ENCODE measurements at places on chromosomes 13 and 19. TPM values are rescaled to one million over a fixed set of nuclear protein-coding genes. Genes with fewer than 3 reads are reported as not detected.

GRCh38 chr13:85243831-85244230 is 555.4 kb downstream of the SLITRK6 start:
- DNase-seq: no peak

DNA sequence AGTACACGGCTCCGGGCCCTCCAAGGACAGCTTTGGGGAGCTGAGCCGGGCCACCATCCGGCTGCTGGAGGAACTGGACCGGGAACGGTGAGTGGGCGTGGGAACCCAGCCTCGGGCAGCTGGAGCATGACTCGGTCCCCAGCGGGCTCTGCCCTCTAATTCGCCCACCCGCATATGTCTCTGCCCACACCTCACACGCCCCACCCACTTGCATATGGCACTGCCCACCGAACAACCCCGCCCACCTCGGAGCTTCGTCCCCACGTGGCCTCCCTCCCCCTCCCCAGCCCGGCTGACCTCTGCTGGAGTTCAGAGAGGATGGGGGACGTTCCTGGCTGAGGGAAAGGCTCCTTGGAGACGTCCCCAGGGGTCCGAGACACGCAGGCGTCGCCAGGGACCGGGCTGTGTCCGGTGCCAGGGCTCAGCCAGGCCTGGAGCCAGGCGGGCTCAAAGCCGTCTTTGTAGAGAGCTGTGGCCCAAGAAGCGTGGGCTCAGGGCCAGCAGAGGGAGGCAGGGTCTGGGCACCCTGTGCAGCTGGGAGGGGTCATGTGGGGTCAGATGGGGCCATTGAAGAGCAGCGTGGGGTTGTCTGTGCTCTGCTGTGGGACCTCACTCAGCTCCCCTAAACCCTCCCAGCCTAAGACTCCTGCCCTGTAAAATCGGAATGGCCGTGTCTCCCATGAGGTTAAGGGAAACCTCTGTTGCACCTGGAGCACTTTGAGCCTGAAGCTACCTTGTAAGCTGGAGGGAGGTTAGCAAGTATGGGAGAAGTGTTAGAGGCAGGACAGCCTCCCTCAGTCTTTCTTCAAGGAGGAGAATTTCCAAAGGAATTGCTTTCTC is 3.8 kb downstream of the APC2 start:
- peak; percentile 91 for DNase-seq

HIPK4 gene
- total RNA-seq: not detected

GRCh38 chr13:74485757-74486156 is 351.6 kb upstream of the KLF12 start:
- DNase-seq: no peak

DNA sequence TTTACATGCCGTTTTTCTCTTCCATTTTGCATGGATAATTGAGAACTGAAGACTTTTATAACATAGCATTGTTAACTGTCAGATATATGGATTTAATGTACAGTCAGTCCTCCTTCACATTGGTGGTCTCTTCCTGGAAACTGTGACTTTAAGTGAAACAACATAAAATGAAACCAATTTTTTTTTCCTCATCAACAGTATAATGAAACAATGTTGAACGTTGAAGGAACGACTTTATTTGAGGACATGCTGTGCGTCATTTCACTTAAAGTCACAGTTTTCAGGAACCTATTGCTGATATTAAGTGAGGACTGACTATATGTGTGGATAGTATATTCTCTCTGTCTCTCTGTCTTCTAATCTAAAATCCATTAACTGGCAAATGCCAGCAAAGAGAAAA is 54.8 kb downstream of the COG3 start:
- no peak for DNase-seq

DNA sequence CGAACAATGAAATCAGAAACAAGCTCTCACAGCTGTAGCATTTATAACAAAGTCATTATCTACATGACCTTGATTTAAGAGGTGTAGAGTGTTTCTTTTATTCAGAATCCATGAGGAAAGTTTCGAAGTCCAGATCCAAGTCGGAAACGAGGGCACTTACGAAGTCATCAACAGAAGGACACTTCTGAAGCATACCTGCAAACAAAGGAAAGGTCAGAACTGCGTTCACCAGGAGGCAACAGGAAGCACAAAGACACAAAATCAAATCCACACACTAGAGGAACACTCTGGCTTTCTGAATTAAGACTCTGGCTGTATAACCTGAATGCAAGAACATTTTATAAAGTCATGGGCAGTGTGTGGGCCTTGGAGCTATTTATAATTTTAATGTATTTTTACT is 158.9 kb downstream of the MIPEP start:
- no peak for DNase-seq

DNA sequence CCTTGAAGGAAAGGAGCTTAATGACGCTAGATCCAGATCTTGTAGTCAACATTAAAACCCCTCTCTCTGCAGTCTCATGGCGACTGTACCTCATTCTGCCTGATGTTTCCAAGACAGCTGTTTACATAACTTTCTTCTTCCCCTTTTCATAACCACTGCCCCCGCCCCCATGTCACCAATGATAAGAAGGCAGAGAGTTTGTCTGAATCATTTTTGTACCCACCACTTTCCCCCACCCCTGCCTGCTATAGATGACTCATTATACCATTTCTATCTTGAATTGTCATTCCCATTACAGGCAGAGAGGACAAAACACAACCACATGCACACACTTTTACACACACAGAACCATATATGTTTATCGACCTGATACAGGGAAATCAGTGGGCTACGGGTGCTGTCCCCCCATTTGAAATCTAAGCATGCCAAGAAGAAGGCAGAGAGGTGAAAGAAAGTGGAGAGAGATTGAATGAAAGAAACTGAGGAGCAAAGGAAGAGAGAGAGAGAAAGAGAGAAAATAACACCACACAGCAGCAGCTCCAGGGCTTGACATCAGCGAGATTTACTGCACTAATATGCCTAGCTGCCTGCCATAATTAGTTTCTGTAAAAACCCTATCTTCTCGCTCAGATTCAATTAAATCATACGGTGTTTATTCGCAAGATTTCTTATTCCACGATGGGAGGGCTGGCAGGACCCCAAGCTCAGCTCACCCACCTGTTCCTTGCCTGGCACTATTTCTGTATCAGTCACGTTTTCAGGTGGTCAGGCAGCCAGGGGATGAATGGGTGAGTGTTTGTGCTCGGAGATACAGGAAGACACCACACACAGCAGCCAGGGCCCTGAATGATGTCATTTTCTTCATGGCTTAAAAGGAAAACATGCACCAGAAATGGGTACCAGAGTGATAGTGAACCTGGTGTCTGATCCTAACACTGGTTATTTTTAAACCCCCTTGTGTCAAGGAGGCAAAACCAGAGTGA is 114.3 kb upstream of the SERP2 start:
- no peak for DNase-seq

DNA sequence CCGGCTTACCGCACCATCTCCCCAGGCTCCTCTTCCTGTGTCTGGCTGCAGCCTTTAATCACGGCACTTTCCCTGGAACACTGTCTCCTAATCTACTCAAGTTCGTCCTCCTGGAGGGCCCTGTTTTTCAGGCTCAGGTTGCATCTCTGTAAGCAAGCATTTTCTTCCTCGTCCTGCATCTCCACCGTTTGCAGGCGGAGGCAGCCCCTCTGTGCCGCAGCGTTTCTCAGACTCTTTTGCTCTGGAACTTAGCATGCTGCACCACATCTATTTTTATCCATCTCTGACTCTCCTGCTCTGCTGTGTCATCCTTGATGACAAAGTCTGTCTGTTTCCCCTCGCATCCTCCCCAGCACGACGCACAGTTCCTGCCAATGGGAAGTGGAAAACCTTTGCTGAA is 117.5 kb downstream of the ATP8A2 start:
- DNase-seq: no peak

GRCh38 chr13:112562254-112562653 is 25.7 kb downstream of the TUBGCP3 start:
- no peak for DNase-seq

PCDH20 gene
- total RNA-seq: 17.9 TPM

DNA sequence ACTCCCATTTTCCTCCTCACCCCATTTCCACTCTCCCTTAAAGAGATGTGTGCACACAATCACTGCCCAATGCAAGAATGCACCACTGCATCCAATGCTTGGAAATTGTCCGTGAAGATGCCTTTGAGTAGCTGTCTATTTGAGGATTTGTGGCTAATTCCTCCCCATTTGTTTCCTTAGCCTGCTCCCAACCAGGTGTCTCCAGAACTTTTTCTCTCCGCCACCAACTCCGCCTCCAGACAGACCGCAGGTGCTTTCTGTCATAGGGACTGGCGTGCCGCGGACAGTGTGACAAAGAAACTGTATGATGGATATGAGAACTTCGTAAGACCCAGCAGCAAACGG is 461 bp upstream of the TM9SF2 start:
- DNase-seq: no peak

DNA sequence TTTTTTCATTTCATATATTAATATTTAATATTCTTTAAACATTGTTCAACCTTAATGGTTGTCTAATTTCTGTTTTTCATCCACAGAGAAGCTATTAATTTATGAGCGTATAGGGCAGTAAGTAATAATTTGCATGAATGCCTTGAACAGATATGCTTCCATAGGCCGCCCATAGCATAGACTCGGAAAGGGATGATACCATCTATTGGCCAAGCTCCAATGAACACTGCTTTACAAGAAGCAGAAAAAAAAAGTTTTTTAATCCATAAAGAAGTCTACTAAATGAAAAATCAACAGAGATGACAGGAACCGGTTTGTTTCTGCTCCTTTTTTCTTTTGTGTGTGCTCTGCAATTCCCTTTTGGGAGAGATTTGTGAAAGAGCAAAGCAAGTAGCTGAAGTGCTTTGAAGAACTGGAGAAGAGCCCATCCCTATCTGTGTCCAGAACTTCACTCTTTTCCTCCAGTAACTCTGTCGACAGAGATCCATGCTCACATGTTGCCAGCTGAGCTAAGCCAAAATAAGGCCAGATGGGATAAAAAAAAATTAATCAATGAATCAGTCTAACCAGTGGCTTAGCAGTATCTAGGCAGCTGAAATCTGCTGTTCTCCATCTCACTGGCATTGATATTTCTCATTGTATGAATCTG is 215.9 kb upstream of the SOX21 start:
- no peak for DNase-seq
